ENCODE measurements at places on chromosomes 16 and 17.

GRCh38 chr16:71520550-71520949 is 5.7 kb upstream of the CHST4 start:
- no peak for DNase-seq

DNA sequence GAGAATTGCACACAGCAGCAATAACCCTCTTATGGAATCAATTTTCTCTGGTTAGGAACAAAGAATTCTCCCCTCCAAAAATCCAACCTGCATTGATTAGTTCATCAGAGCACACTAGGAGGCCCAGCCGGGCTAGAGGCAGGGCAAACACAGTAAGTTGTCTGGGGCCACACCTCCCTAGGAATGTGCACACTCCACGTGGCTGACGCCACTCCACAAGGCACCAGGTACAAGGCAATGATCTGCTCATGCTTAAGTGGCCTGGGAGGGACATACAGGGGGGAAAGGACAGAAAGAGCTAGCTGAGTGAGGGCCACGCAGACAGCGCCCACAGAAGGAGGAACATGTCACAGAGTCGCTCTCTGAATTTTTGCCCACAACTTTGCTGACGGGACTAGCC is 107.6 kb downstream of the SLC39A11 start:
- no peak for DNase-seq

GRCh38 chr16:29112755-29113347 is 128.0 kb downstream of the LAT start:
- DNase-seq = no peak

DNA sequence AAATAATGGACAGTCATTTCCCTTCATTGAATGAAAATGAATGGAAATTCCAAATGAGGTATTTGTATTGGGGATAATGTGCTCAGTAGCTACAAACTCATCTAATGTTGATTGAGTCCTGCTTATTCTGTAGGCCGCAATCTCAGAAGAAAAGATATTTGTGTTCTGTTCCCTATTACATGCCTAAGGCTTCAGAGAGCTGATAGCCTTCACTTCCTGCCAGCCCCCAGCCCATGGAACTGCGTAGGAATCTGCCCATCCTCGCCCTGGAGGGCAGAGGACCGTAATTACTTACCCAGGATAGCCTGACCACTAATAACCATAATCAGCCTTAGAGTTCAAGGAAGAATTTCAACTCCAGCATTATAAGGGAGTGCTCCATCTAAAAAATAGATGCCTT is 17.9 kb upstream of the SNTB2 start:
- DNase-seq = no peak

GRCh38 chr17:80129006-80129565 is 17.8 kb downstream of the EIF4A3 start:
- no peak for DNase-seq

GRCh38 chr16:51968749-51969148 is 578.2 kb downstream of the TOX3 start:
- no peak for DNase-seq

GRCh38 chr16:69241926-69242325 is 55.0 kb downstream of the SNTB2 start:
- no peak for DNase-seq

GRCh38 chr17:31631766-31632165 is 227.3 kb downstream of the COPRS start:
- no peak for DNase-seq

DNA sequence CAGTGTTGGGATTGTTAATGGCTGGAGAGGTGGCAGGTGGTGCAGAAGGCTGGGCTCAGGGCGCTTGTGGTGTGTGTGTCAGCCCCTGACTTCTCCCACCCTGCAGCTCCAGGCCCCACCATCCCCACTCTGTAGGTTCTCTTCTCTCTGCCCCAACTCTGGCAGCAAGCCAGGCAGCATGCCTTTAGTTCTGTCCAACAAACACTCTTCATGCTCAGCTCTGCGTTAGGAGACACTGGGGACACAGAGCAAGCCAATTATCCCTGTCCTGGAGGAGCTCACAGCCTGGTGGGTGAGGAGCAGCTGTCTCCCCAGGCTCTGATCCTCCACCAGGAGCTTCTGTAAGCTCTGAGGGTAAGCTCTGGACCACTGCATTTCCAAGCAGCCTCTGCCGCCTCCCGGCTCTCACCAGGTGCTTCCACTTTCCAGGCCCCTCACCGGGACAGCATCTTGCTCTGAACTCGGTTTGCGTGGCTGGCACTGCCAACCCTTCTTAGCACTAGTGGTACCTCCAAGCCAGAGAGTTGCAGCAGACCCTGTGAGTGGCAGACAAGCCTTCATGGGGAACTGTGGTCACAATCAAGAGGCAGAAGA is 34.3 kb upstream of the WSCD1 start:
- DNase-seq = no peak

DNA sequence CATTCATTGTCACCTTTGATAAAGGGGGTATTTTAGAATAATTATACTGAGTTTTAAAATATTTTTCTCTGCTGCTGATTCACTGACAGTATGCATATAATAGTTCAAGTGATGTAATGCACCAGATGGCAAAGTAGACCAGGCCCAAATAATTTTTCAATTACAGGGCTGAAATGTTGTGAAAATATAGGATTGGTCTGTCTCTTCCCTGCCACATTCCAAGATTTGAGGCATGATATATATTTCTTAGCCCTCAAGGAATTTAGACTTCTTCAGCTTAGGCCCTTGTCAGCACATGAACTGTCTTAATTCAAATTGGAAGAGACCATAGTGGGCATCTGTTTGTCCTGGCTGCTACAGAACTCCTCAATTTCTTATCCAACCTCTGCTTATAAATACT is 39.2 kb upstream of the SLC12A3 start:
- DNase-seq = no peak

- peak; percentile 63 for DNase-seq
Measured at GRCh38 chr16:1963806-1964505, 670 bp downstream of the RPS2 start.

GRCh38 chr16:89544113-89544512 is 16.4 kb upstream of the RPL13 start:
- DNase-seq = no peak
